ENCODE measurements at places on chromosomes 11 and 22.

DNA sequence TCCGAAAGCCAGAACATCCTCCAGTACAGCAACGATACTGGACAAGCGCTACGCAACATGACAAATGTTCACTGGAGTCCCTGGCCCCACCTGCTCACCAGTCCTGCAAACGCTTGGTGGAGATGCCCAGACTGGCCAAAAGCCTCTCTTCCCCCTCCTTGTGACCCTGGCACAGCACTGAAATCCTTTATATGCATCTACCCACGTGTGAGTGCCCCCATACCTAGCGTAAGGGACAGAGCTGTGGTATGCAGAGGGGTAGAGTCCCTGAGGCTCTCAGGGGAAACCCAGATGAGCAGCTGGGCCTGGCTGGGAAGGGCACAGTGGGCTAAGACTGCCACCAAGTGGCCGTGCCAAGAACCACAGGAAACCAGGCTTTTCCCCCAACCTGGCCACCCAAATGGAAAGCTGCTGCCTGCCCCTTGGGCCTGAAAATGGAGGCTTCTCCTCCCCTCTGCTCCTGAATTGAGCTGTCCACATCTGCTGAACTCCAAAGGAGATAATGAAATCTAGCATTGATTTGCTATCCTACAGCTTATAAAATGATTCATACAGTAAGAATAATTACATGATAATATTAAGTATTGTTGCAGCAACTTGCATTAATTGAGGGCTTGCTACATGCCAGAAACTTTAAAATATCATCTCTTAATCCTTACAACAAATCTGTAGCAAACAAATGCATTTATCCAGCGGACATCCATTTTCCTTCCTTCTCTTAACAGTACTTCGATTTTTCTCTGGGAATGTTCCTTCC is 24.8 kb upstream of the TTC12 start:
- peak; percentile 50 for DNase-seq

DNA sequence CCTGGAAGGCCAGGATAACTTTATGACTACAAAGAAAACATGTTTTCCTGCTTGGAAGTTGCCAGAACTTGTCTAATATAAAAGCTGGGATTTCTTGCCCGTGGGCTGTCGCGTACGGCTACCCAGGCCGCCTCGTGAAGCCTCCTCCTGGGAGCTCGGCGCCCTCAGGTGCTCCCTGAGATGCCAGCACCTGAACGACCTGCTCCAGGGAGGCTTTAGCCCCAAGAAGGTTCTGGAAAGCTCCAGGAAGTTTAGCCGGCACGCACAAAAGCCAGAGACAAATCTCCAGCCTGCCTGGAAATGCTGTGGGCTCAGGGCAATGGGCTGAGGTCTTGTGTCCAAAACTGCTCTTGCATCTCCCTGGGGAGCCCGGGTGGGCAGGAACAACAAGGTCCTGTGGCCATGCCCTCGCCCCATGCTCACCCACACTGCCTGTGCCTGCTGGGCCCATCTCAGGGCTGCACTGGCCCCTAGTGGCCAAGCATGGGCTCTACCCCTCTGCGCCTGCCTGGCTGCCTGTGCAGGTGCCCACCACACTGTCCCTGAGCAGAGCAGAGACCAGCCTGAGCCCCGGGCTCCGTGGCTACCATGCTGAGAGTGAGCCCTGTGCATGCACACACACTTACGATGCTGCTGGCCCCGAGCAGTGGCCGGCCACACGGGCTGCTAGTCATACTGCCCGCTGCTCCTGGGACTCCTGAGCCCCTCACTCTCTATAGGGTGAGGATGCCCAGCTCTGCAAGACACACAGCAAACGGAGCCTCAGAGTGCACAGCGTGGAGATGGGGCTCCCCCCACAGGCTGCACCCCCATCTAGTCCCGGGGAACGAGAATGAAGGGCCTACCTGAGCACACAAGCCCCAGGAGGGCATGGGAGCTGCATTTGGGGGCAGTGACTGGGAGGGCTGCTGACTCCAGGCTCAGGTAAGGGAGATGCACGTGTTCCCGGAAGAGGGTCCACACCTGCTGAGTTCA is 4.9 kb upstream of the CELSR1 start:
- DNase-seq, result peak; percentile 57

- no peak for DNase-seq
Measured at GRCh38 chr22:39522567-39523300, 2.4 kb downstream of the ATF4 start.

- DNase-seq, result peak; percentile 38
Measured at GRCh38 chr22:17213976-17214375, 5.3 kb downstream of the ADA2 start.

DNA sequence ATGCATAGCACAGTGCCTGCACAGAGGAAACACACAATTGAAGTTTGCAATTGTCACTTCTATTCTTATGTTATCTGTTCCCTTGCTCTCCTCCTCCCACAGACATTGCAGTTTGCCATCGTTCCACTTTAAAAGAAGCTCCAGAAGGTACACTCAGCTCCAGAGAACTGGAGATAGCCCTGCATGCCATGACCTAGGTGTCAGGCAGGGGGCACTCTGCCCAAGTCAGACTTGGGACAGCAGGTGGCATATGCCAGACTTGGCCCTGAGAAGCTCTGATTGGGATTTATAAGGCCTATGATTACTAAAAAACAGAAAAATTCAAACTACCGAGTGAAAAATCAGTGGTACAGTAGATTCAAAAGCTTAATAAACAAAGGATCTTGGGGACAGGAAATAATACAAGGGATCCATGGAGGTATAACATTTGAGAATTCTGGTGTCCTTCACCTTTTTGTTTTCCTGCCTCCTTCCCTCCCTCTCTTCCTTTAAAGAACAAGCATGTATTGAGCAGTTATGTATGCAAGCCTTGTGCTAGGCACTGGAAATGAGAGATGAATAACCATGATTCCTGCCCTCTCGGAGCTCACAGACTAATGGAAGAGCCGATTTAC is 40.0 kb downstream of the TENM4 start:
- peak; percentile 19 for DNase-seq

- no peak for DNase-seq
Measured at GRCh38 chr11:131491503-131491902, 121.1 kb downstream of the NTM start.

DNA sequence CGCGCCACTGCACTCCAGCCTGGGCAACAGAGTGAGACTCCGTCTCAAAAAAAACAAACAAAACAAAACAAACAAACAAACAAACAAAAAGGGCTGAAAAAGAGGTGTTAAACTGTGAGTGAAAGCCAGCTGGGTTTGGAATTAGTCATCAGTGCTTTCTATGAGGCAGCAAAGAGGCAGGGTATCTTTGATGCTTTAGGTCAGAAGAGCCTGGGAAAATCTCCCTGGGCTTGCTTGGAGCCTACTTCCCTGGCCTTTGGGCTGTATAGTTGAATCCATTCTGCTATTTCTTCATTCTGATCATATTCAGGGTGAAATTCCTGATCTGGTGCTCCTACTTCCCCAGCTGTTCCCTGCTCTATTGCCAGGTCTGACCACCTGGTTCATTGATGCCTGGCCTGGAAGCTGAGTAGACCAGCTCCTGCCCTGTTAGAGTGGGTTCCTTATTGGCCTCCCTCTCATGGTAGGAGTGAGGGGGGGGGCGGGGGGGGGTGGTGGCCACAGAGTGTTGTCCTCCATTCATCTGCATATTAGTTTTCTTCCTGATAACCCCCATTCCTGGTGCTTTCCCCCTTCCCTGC is 65.6 kb downstream of the INSC start:
- no peak for DNase-seq

All from left kidney (tissue), 8 donors.